NCI-H774 (cell line): ENCODE measurements at places on chromosomes 3 and 15.

- DNase-seq = no peak
Measured at GRCh38 chr3:112010636-112011035, 11.9 kb downstream of the TAGLN3 start.

DNA sequence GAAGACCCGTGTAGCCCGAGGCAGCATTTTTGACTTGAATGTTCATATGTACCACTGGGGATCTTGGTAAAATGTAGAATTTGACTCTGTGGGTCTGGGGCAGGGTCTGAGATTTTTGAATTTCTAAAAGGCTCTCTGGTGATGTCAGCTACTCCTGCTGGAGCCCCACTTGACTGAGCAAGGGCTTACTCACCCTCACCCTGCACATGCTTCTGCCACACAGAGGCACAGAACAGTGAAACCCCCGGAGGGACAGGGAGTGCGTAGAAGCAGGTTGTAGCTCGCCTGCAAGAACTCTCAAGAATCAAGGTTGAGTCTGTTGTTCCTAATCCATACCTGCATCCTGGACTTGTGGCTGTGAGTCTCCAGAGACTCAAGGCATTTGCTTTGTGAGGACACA lies 41.1 kb downstream of the SLCO3A1 start:
- no peak for DNase-seq

- no peak for DNase-seq
Measured at GRCh38 chr15:66658044-66658443, 44.0 kb upstream of the SMAD6 start.

DNA sequence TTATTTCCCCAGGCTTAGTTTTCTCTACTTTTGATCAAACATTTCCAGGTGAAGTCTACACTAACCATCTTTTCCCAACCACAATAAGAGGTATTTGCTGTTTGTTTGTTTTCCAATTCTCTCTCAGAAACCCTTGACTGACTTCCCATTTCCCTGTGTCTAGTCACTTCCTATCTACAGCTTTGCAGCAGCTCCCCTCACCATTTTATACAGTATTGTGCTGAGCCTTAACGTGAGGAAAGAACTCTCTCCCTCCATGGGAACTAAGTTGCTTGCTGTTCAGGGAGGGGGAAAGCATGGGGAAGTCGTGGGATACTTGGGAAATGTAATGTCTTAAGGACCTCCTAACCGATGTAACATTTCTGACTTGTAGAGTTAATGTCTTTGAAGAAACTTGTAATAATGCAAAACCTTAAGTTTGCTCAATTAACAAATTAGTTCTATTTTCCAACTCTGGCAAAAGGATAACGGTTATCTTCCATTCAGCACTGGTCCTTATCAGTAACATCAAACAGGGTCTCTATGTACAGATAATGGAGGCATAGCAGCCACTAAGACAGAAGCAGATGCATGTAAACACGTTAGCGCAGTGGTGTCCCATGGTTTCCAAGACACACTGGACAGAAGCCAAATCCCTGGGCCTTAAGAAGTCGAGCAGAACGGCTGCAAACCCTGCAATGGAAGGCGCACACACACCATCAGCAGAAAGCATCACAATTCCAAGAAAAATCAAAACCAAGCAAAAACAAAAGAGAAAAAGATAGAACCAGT lies 39.7 kb downstream of the NPTN start:
- no peak for DNase-seq

- no peak for DNase-seq
Measured at GRCh38 chr3:146133441-146133840, 27.5 kb downstream of the PLOD2 start.

- DNase-seq = peak; percentile 35
Measured at GRCh38 chr15:47466357-47466756, 250.9 kb upstream of the SEMA6D start.

- DNase-seq = peak; percentile 40
Measured at GRCh38 chr3:185931777-185932612, 5.8 kb downstream of the TRA2B start.

DNA sequence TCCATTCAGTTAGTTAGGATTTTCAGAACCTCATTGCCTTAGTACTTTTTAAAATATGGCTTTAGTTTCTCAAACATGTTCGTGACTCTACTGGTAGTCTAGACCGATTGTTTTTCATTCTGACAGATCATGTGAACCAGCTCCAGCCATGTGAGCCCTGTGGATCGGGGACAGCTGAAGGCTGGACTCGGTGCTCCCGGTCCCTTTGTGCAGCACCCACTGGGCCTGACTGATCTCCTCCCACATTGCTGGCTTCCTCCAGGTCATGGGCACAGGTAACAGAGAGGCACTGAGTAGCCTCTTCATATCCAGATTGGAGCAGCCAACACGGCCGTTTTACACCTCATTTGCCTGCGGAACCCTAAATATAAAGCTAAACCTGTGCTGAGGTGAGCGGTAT lies 30.5 kb downstream of the NIPA2 start:
- DNase-seq = no peak

GRCh38 chr3:122903171-122903570 lies 108.3 kb downstream of the SLC49A4 start:
- no peak for DNase-seq

DNA sequence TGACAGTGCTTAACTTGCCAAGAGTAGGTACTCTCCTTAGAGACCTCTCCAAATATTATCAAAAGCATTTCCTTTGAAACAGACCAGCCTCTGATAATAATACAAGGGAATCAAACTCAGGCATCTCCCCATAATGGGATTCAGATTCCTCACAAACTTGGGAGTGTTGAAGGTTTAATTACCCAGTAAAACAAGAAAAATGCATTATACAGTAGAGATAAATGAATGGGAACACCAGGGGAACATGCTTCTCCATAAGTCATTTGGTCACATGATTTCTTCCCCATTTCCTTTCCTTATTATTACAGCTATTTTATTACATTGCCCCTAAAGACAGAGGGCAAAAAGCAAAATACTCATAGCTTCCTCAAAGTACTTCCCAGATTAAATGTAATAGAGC lies 325.0 kb upstream of the CDIN1 start:
- DNase-seq = no peak

GRCh38 chr3:191593486-191593885 lies 132.5 kb downstream of the PYDC2 start:
- no peak for DNase-seq

GRCh38 chr15:50112488-50113186 lies 6.4 kb downstream of the ATP8B4 start:
- no peak for DNase-seq

DNA sequence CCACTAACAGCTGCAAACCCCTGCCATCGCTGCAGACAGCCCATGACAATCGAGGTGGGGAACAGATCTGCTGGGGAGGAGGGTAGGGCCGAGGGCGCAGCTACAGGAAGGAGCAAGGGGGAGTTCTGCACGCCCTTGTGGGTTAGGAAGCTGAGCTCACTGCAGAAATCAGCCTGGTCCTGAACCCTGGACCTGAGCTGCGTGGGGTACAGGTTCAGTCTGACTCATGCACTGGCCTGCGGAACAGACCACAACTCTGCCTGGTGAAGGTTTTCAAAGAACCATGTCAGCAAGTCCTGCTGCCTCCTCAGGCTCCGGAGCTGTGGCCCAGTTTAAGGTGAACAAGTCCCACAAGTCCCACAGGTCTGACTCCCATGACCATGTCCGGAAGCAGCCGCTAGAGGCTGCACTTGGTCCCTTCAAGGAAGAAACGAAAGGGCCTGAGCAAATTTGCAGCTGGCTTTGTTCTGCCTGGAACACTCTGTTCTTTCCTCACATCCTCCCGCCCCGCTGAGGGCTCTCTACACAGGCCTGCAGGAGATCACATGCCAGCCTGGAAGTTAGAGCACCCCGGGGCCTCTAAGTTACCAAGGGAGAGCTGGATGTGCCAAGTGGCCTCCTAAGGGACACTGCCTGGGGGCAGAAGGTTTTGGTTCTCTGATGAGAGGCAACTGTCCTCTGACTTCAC lies 49.4 kb upstream of the AKAP13 start:
- no peak for DNase-seq

DNA sequence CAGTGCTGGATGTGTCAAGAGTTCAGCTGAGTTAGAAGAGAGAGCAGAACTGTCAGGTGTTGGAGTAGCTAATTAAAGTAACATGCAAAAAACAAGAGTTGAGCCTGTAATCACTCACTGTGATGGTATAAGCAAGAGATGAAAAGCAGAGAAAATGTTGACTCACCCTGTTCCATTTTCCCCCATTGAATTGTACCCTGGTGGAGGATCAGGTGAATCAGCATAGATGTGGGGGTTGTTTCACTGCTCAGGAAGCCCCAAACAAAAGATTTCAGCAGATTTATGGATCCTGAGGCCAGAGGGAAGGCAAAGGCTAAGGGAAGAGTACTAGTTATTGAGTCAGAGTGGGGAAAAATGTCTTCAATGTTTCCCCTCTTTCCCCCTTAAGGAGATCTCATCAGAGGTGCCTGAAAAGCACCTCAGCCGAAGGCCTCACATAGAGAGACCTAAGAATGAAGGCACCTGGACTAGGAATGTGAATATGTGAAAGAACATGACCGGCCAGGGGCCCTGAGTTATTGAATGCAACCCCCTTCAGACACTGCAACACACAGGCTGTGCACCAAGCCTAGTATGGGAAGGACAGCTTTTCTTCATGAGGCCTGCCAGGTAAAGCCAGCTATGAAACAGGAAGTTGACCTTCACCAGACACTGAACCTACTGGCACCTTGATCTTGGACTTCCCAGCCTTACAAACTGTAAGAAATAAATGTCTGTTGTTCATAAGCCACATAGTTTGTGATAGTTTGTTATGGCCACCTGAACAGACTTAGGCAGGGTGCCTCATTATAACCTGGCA lies 90.1 kb downstream of the TMCO5A start:
- DNase-seq = no peak

- peak; percentile 33 for DNase-seq
Measured at GRCh38 chr3:28575746-28576613, 227.4 kb upstream of the AZI2 start.

GRCh38 chr3:57063032-57063431 lies 2.6 kb downstream of the SPATA12 start:
- DNase-seq = no peak

GRCh38 chr3:178900029-178900646 lies 171.5 kb downstream of the ZMAT3 start:
- DNase-seq = peak; percentile 95

- DNase-seq = no peak
Measured at GRCh38 chr3:15431256-15431837, 3.9 kb downstream of the EAF1 start.

GRCh38 chr15:78627348-78627747 lies 6.6 kb upstream of the CHRNA3 start:
- no peak for DNase-seq

- no peak for DNase-seq
Measured at GRCh38 chr15:41969851-41970431, 2.4 kb downstream of the EHD4 start.

- DNase-seq = no peak
Measured at GRCh38 chr3:7396534-7396933, 535.6 kb downstream of the GRM7 start.

GRCh38 chr3:5297895-5298294 lies 110.4 kb downstream of the EDEM1 start:
- no peak for DNase-seq

DNA sequence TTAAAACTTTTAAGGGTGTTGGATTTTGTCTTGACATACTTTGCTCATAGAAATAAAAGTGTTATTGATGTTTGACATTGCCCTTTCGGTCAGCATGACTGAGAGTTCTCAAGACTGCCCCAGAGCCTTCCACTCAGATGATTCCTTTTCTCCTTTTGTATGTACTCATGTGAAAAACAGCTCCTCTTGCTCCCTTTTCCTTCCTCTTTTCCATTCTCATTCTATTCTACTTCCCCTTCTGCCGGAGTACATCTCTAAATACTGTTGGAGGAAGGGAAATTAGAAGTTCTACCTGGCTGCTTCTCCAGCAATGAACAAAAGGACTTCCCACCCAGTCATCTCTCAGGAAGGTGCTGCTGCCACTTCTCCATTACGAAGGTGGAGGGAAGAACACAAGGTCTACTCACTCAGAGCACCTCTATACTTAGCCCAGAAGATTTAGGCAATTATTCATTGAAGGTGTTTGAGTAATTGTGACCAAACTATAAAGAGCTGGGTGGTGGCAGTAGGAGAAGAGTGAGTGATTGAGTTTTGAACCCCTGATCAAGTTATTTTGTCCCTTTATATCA lies 163.8 kb upstream of the MBNL1 start:
- no peak for DNase-seq

DNA sequence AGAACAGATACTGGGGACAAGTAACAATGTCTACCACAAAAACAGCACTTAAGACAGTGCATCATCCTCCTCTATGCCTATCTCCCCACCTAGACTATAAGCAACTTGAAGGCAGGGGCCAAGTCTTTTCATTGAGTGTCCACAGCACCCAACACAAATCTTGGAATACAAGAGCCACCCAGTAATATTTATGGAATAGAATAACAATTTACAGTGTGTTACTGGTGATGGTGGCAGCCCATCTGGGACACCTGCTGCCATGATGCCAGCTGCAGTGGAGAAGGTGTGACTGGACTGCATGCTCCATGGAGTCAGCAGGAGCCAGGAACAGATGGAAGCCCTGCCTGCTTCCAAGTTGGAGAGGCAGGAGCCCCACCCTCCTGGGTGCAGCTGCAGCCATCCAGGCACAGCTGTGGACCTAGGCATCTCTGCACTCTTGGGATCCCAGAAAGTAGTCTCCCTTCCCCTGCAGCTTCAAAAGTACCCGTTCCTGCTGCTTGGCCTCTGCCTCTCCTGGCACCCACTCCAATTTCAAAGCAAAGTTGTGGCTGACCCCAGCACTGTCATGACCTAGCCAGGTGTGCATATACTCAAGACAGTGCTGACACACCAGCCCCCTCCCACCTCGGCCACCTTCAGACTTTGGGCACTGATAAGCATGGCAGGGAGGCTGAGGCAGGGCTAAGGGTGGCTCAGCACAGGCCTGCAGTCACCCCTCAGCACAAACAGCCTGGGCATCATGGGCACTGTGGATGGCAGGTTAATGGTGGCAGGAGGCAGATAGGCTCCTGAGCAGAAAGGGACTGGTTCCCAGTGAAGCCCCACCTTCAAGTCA lies 94.5 kb downstream of the TPRA1 start:
- DNase-seq = no peak

DNA sequence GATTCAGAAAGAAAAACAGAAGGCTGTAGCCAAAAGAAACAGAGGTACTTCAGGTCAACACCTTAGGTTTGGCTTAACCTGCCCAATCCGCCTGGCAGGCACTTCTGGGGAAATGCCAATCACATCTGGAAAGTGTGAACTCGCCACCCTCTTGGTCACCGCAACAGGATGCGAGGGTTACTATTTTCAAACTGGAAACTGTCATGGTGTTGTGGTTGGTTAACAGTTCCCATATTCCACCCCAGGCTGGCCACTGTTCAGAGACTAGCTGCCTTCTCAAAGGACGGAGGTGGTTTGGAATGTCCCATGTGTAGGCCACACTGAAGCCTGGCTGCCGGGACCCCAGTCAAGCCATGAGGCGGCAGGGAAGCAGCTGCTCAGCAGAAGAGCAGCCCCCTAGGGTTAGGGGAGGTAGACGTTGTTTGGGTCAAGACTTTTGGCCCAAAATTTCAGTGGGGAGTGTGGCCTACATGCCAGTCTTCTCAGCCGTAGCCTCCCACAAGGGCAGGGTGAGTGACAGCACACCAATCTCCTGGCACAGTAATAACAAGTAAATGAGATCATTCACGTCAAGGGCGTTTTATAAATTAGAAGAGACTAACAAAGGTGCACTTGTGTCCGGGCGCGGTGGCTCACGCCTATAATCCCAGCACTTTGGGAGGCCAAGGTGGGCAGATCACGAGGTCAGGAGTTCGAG lies 54.6 kb downstream of the UMPS start:
- DNase-seq = no peak
